IMR-90 (cell line): ENCODE measurements at places on chromosomes 1 and 21.

DNA sequence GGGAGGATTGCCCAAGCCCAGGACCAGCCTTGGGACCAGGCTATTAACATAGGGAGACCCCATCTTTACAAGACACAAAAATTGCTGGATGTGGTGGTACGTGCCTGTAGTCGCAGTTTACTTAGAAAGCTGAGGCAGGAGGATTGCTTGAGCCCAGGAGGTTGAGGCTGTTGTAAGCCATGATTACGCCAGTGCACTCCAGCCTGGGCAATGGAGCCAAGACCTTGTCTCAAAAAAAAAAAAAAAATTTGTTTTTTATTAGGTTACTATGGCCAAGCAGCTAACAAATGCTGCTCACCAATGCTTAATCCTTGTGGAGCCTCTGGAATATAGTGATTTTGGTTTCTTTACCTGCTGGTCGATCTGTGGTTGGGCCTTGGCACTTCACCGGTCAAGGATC lies 8.8 kb downstream of the ARID1A start:
- no peaks in the 10 kb centered on the region for H3K27me3 ChIP-seq
- H3K27ac ChIP-seq, result no peak overlapping the region
- H3K4me3 ChIP-seq, result no peak overlapping the region
- H3K36me3 ChIP-seq, result peaks cover 1% of the 10 kb centered on the region; the same call in 1 of the 2 replicates

DNA sequence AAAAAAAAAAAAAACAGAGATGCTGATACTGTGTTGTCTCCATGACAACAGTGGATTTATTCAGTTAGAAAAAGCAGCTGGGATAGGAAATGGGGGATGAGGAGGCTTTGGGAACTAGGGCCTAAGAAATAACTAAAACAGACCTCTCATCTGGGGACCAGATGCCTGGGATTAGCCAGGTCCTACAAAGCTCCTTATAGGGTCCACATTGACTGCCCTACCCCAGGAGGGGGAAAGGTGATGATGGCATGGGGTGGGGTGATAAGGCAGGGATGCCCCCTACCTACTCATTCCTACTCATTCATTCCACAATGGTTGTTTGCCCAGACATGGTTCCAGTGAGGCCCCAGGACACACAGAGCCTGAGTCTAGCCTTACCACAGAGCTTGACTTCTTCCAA lies 131.2 kb downstream of the PLXNA2 start:
- no peak for DNase-seq
- H3K4me1 ChIP-seq, result 0 out of 2 replicates have a peak, but pooled peaks cover 1% of the 10 kb centered on the region
- H3K27me3 ChIP-seq, result no peaks in the 10 kb centered on the region
- no peak overlapping the region for H3K27ac ChIP-seq
- no peak overlapping the region for H3K4me3 ChIP-seq

- H3K36me3 ChIP-seq, result no peaks in the 10 kb centered on the region
- H3K4me1 ChIP-seq, result peaks cover 15% of the 10 kb centered on the region
- peak within 1 kb of the TSS; percentile 86 for H3K27ac ChIP-seq
- peaks cover under 1% of the 10 kb centered on the region for H3K27me3 ChIP-seq
Observed at GRCh38 chr1:33256471-33257206, at the start of gene ZNF362. Gene ZNF362 (plus strand): TSS chr1:33256492. CDS start chr1:33270575, 14,083 bp downstream.

GRCh38 chr1:11918799-11919519 lies 7.3 kb downstream of the KIAA2013 start:
- H3K4me1 ChIP-seq, result peaks cover 8% of the 10 kb centered on the region
- DNase-seq, result peak; percentile 88
- H3K27me3 ChIP-seq, result no peaks in the 10 kb centered on the region
- no peak overlapping the region for H3K4me3 ChIP-seq
- peaks cover 35% of the 10 kb centered on the region for H3K36me3 ChIP-seq

- H3K4me1 ChIP-seq, result no peaks in the 10 kb centered on the region
- no peak for DNase-seq
- H3K27me3 ChIP-seq, result no peaks in the 10 kb centered on the region
- H3K36me3 ChIP-seq, result no peaks in the 10 kb centered on the region
- no peak overlapping the region for H3K4me3 ChIP-seq
- no peak overlapping the region for H3K27ac ChIP-seq
Observed at GRCh38 chr21:18666725-18667124, 263.1 kb upstream of the TMPRSS15 start.

DNA sequence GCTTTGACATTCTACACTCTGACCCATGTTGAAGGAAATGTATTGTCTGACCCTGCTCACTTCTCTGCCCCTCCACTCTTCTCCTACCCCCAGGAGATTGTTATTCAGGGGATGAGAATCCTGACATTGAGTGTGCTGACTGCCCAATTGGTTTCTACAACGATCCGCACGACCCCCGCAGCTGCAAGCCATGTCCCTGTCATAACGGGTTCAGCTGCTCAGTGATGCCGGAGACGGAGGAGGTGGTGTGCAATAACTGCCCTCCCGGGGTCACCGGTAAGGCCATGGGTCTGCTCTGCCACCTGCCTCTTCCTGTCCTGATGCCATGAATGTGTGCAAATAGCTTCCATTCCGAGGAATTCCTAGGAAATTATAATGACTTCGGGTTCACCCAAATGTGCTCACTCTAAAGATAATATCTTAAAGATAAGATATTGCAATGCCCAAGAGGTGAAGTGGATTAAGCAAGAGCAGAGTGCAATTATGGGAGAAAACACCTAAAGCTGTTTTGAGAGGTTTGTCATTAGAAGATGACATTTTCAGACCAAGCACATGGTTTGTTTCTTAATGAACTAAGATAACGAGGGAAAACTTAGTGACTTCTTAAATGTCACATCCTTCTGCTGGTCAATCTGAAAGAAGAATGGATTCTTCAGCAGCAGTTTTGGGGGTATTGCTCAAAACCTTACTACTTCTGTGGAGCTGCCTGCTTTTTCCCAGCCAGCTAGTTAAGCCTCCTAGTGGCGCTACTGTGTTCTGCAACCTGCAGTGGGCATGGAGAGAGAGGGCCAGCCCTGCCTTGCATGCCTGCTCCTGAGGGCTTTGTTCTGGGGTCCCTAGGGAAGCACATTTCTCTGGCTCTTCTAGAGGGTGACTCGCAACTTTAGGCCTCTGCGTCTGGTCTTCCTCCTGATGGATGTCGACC lies 41.6 kb downstream of the LAMC2 start:
- H3K4me1 ChIP-seq, result peaks cover 2% of the 10 kb centered on the region; the same call in 1 of the 2 replicates
- DNase-seq, result peak; percentile 41
- no peaks in the 10 kb centered on the region for H3K36me3 ChIP-seq
- H3K27me3 ChIP-seq, result no peaks in the 10 kb centered on the region

DNA sequence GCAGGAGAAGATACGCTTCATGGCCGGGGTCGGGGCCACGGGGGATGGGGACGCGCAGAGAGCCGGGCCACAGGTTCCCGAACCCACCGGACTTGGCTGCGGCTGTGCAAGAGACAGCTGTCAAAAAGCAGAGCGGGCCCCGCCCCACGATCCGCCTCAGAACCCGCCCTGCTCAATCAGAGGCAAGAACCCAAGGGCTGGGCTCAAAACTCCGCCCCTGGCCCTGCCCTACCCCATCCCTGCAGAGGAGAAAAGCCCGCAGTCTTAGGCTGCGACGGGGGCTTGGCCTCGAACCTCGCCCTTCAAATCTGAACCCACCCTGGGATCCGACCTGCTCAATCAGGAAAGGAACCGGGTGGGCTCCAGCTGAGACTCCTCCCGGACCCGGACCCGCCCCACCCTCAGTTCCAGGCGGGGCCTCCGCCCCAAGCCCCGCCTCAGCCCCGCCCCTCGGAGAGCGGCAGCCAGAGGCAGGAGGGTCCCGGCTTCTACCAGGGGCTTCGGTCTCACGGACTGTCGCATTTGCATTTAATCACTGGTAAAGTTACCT lies at the start of gene ANKRD35:
Gene ANKRD35, minus strand, starts transcription at position 129 of the 550 bp plus-strand sequence. Its CDS starts 108 bp downstream, at position 21.
- 0 out of 2 replicates have a peak, but pooled peaks cover 3% of the 10 kb centered on the region for H3K4me1 ChIP-seq
- H3K36me3 ChIP-seq, result no peaks in the 10 kb centered on the region
- H3K4me3 ChIP-seq, result peak within 1 kb of the TSS; percentile 71
- H3K27me3 ChIP-seq, result peaks cover 3% of the 10 kb centered on the region; the same call in 1 of the 2 replicates
- H3K27ac ChIP-seq, result no peak within 1 kb of the TSS
